ENCODE measurements at places on chromosomes 2 and 18. TPM values are rescaled to one million over a fixed set of nuclear protein-coding genes. Genes with fewer than 3 reads are reported as not detected.

DNA sequence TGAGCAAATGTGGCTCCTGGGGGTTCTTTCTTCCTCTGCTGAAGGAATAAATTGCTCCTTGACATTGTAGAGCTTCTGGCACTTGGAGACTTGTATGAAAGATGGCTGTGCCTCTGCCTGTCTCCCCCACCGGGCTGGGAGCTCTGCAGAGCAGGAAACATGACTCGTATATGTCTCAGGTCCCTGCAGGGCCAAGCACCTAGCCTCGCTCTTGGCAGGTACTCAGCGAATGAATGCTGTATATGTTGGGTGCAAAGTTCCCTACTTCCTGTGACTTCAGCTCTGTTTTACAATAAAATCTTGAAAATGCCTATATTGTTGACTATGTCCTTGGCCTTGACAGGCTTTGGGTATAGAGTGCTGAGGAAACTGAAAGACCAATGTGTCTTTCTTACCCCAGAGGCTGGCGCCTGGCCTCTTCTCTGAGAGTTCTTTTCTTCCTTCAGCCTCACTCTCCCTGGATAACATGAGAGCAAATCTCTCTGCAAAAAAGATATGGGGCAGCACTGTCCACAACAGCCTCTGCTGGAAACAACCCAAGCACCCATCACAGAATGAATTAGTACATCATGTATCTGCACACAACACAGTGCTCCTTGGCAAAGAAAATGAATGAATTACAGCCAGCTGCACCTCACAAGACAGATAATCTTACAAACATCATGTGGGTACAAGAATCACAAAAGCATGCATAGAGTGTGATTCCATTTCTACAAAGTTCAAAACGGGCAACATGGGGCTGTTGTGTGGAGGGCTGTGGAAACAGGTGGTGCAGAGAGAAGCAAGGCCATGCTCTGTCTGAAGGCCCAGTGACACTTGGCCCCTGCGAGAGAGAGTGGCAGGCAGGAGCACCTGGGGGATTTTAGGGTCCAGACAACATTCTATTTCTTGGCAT, 6.6 kb downstream of the IL1RN start:
- no peak for DNase-seq
- H3K27me3 ChIP-seq = peaks cover 3% of the 10 kb centered on the region
- H3K36me3 ChIP-seq = no peaks in the 10 kb centered on the region
- no peaks in the 10 kb centered on the region for H3K4me1 ChIP-seq

DNA sequence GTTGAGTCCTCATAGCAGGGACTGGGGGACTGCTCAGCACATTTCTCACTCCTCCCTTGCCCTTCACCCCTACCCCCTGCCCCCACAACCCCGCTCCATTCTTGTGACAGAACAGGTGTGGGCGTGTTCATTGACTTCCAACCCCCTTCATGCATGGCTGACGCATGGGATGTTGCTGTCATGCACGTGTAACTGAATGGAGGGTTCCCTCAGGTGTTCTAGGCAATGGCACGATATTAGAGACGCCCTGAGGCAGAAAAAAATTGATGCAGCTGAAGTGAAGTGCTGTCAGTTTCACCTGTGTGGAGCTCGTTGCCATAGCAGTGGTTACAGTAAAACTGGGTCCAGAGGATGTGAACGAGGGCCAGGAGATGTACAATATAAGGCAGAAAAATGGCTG, 6.5 kb upstream of the THOC1 start:
- H3K27me3 ChIP-seq = no peaks in the 10 kb centered on the region
- H3K27ac ChIP-seq = no peak overlapping the region
- H3K4me1 ChIP-seq = no peaks in the 10 kb centered on the region
- no peak overlapping the region for H3K4me3 ChIP-seq
- no peak for DNase-seq

GRCh38 chr2:241584436-241584835, 25.9 kb downstream of the BOK start:
- no peak for DNase-seq
- no peaks in the 10 kb centered on the region for H3K4me1 ChIP-seq
- no peak overlapping the region for H3K27ac ChIP-seq
- no peaks in the 10 kb centered on the region for H3K27me3 ChIP-seq

GRCh38 chr2:88261725-88262124, 91.6 kb downstream of the THNSL2 start:
- H3K4me1 ChIP-seq = no peaks in the 10 kb centered on the region
- peaks cover 7% of the 10 kb centered on the region for H3K27me3 ChIP-seq
- no peak overlapping the region for H3K4me3 ChIP-seq

DNA sequence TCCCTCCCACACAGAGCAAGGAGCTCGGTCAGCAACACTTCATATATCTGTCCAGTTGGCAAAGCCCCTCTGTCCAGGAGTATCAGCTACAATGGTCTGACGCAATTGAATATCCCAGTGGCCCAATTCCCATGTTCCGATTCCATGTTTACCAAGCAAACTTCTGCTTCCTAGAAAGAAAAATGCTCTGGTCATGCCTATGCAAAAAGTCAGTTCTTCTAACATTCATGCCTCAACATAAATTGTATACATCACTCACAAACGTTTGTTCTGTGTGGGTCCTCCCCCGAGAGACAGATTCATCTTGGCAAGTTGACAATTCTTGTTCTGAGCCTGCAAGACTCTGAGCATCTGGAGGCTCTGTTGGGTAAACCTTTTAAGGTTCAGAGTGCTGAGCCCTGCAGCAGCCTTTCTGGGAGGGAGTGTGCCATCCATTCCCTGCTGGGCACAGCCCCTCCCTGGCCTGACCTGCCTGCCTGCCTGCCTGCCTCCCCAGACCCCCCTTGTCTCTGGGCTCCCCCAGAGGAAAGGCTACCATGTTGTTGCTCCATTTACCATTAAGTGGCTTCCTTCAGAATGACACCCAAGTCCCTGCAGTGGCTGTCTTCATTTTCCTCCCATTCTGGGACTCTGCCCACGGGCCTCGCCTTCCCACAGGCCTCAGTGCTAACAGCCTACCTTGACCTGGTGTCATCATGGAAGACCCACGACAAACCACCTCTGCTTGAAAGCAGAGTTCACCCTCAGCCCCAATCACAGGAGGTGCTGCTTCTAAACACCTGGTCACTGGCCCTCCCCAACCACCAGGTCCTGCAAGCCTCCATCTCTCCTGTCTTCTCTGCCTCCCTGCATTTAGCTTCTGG, 37.6 kb upstream of the TAF1B start:
- no peak for DNase-seq
- peaks cover 14% of the 10 kb centered on the region for H3K4me1 ChIP-seq
- no peaks in the 10 kb centered on the region for H3K36me3 ChIP-seq
- H3K27ac ChIP-seq = no peak overlapping the region
- H3K4me3 ChIP-seq = no peak overlapping the region
- peaks cover 16% of the 10 kb centered on the region for H3K27me3 ChIP-seq

DNA sequence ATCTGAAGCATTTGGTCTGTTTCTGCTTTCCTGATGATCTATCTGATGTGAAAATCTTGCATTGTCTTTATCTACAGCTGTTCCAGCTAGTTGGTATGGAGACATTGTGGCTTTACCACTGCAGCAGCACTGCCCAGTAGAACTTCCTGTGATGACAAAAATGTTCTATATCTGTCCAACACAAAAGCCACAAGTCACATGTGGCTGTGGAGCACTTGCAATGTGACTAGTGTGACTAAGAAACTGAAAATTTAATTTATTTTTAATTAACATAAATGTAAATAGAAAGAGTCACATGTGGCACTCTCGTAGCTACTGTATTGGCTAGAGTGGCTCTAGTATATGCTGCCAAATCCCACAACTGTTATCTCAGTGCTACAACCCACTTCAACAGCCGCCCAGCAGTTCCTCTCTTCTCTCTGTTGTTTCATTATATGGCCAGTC, 425.7 kb downstream of the SETBP1 start:
- H3K27ac ChIP-seq = no peak overlapping the region
- H3K4me3 ChIP-seq = no peak overlapping the region
- no peaks in the 10 kb centered on the region for H3K27me3 ChIP-seq
- H3K36me3 ChIP-seq = no peaks in the 10 kb centered on the region
- peaks cover 2% of the 10 kb centered on the region for H3K4me1 ChIP-seq

DLX1 gene
- total RNA-seq = 13.5 TPM

GRCh38 chr2:120496235-120496634, 150.3 kb downstream of the INHBB start:
- DNase-seq = no peak
- no peaks in the 10 kb centered on the region for H3K4me1 ChIP-seq
- peaks cover 3% of the 10 kb centered on the region for H3K27me3 ChIP-seq
- H3K4me3 ChIP-seq = no peak overlapping the region

GRCh38 chr2:157337978-157338377, 12.4 kb upstream of the ERMN start:
- no peak for DNase-seq
- H3K36me3 ChIP-seq = no peaks in the 10 kb centered on the region
- no peak overlapping the region for H3K27ac ChIP-seq
- no peaks in the 10 kb centered on the region for H3K4me1 ChIP-seq
- no peaks in the 10 kb centered on the region for H3K27me3 ChIP-seq

GRCh38 chr2:239499726-239500573, 99.1 kb upstream of the HDAC4 start:
- H3K4me3 ChIP-seq = no peak overlapping the region
- H3K4me1 ChIP-seq = no peaks in the 10 kb centered on the region
- DNase-seq = no peak
- peaks cover 15% of the 10 kb centered on the region for H3K27me3 ChIP-seq
- no peak overlapping the region for H3K27ac ChIP-seq

- H3K27me3 ChIP-seq = no peaks in the 10 kb centered on the region
- H3K4me3 ChIP-seq = no peak overlapping the region
- H3K36me3 ChIP-seq = no peaks in the 10 kb centered on the region
- H3K4me1 ChIP-seq = peaks cover 14% of the 10 kb centered on the region
- H3K27ac ChIP-seq = peak overlapping the region; percentile 42
Observed at GRCh38 chr2:229154381-229154780, 116.7 kb downstream of the PID1 start.

SKOR2 gene
- not detected for total RNA-seq

GRCh38 chr2:132652474-132652873, 17.5 kb downstream of the LYPD1 start:
- no peaks in the 10 kb centered on the region for H3K4me1 ChIP-seq
- no peak for DNase-seq
- H3K36me3 ChIP-seq = no peaks in the 10 kb centered on the region

RTP5 gene
- not detected for total RNA-seq

HMSD gene
- total RNA-seq = not detected
